Stimulated activated naive B cell treated with anti-CD40 and anti-IgM and Interleukin-4, amounts not matched to agents 10 μg/mL and 1 μg/mL and 100 μg/mL, for 72 hours (primary cell): ENCODE measurements at places on chromosomes 3 and 15.
A peak's percentile ranks its signal among the peaks of the same experiment; 100 is the strongest.

DNA sequence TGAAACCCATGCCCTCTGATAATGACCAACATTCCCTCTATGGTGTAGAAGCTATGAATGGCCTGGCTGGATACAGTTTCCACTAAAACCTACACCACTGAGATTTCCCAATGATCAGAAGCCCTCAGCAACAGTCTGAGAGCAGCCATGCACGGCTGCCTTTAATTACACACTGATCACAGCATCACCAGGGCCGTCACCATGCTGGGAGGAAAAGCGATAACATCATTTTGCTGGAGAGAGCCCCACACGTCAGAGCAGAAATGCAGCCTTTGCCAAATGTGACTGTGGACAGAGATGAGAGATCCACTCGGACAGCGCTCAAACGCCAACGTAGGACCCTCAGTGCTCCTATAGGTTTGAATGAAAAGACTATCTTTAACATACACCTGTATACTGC lies 135.0 kb downstream of the XXYLT1 start:
- no peak for DNase-seq

DNA sequence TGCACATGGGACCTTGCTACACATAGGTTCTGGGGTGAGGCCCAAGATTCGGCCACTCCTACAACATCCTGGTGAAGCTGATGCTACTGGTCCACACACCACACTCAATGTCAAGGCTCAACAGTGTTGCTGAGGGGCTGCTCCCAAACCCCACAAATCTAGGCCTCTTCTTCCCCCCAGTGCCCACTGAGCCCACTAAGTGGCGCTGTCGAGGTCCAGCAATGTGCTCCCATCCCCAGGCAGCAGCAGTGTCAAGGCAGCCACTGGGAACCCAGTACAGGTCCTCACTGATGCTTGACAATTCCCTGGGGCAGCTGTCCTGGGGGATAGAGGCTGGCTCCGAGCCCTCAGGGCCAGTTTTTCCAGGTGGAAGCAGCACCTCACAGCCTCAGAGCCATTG lies 21.5 kb downstream of the SCN5A start:
- DNase-seq = no peak

DNA sequence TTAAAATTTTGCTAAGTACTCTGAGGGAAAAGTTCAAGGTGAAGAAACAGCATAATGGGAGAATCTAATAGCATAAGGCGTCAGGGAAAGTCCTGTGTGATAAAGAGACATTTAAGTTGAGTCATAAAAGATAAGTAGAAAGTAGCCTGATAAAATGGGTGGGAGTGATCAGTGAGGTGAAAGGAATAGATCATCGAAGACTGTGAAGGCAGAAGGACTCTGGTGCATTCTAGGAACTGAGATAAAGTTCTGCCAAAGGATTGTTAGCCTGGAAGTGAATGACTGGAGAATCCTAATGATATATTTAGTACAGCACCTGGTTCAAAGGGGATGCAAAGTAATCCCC lies 149.9 kb downstream of the CFAP20DC start:
- peak; percentile 4 for DNase-seq

GRCh38 chr15:28114114-28114455 lies 15.0 kb upstream of the OCA2 start:
- no peak for DNase-seq
